ENCODE measurements at places on chromosomes 6 and 20. TPM values are rescaled to one million over a fixed set of nuclear protein-coding genes. Genes with fewer than 3 reads are reported as not detected.
A peak's percentile ranks its signal among the peaks of the same experiment; 100 is the strongest.

GRCh38 chr20:51120438-51120837 lies 97.5 kb upstream of the KCNG1 start:
- no peaks in the 10 kb centered on the region for H3K36me3 ChIP-seq
- H3K4me1 ChIP-seq: peaks cover 18% of the 10 kb centered on the region
- no peak overlapping the region for H3K4me3 ChIP-seq
- no peak overlapping the region for H3K27ac ChIP-seq
- DNase-seq: no peak
- H3K27me3 ChIP-seq: peaks cover 45% of the 10 kb centered on the region

DNA sequence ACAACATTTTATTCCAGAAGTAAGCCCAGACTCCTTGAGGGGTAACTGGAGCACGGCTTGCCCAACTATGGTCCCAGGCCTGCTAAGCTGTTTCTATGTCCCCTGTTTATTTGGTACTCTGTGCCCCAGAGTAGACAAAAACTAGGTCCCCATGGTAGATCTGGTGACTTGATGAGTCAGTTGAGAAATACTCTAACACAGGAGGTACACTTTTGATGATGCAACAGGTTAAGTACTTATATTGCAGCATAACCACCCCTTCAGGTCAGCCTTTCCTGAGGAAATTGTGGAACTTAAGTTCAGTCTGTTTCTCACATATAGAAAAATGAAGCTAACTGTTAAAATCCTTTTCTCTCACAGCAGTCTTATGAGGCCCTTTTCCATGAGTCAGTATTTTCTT lies 19.6 kb downstream of the TTPAL start:
- no peak overlapping the region for H3K4me3 ChIP-seq
- H3K27ac ChIP-seq: peak overlapping the region; percentile 98
- H3K27me3 ChIP-seq: no peaks in the 10 kb centered on the region
- H3K36me3 ChIP-seq: peaks cover 26% of the 10 kb centered on the region

GRCh38 chr20:59629141-59630045 lies 25.1 kb downstream of the PHACTR3 start:
- H3K36me3 ChIP-seq: no peaks in the 10 kb centered on the region
- H3K4me3 ChIP-seq: no peak overlapping the region
- no peak overlapping the region for H3K27ac ChIP-seq
- H3K4me1 ChIP-seq: no peaks in the 10 kb centered on the region
- no peak for DNase-seq
- H3K27me3 ChIP-seq: peaks cover 6% of the 10 kb centered on the region

The BCAS1 gene
- not detected for total RNA-seq

GRCh38 chr6:63923139-63923739 lies 287.6 kb downstream of the PHF3 start:
- no peaks in the 10 kb centered on the region for H3K27me3 ChIP-seq
- DNase-seq: no peak
- H3K27ac ChIP-seq: no peak overlapping the region
- no peak overlapping the region for H3K4me3 ChIP-seq
- no peaks in the 10 kb centered on the region for H3K4me1 ChIP-seq
- H3K36me3 ChIP-seq: no peaks in the 10 kb centered on the region

- no peaks in the 10 kb centered on the region for H3K36me3 ChIP-seq
- no peak for DNase-seq
- no peak overlapping the region for H3K4me3 ChIP-seq
- H3K27ac ChIP-seq: no peak overlapping the region
- peaks cover 15% of the 10 kb centered on the region for H3K4me1 ChIP-seq
Observed at GRCh38 chr6:167125410-167125809, 2.5 kb downstream of the CCR6 start.

GRCh38 chr20:38162149-38162548 lies 2.9 kb downstream of the TGM2 start:
- H3K4me3 ChIP-seq: no peak overlapping the region
- H3K27me3 ChIP-seq: peaks cover 30% of the 10 kb centered on the region
- no peak for DNase-seq
- H3K36me3 ChIP-seq: no peaks in the 10 kb centered on the region
- peaks cover 8% of the 10 kb centered on the region for H3K4me1 ChIP-seq
- no peak overlapping the region for H3K27ac ChIP-seq

GRCh38 chr6:67353861-67354260 lies 1281.2 kb upstream of the ADGRB3 start:
- H3K27ac ChIP-seq: no peak overlapping the region
- H3K36me3 ChIP-seq: no peaks in the 10 kb centered on the region
- DNase-seq: no peak
- no peaks in the 10 kb centered on the region for H3K27me3 ChIP-seq
- H3K4me1 ChIP-seq: no peaks in the 10 kb centered on the region

- peaks cover 2% of the 10 kb centered on the region for H3K36me3 ChIP-seq
- H3K4me1 ChIP-seq: peaks cover 51% of the 10 kb centered on the region
- no peaks in the 10 kb centered on the region for H3K27me3 ChIP-seq
Observed at GRCh38 chr6:27834879-27835549, 77.2 kb downstream of the OR2B2 start.

DNA sequence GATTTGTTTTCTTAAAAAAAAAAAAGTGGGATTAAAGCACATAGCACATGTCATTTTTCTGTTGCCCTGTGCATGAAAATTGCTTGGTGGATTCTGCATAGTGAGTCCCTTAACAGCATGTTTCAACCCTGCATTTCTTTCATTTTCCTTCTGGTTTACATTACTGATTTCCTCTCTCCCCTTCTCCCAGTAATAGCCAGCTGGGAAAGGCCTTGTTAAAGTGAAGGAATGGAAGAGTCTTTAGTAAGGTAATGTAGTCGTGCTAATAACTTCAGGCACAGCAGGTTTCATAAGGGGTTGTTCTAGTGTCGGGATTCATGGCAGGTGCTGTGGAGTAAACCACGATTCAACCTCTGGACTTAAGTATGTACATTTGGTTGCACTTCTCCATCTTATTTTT lies 202.4 kb downstream of the FARS2 start:
- H3K36me3 ChIP-seq: peaks cover 1% of the 10 kb centered on the region
- no peak overlapping the region for H3K27ac ChIP-seq
- peaks cover 27% of the 10 kb centered on the region for H3K4me1 ChIP-seq
- H3K27me3 ChIP-seq: no peaks in the 10 kb centered on the region
- no peak for DNase-seq

DNA sequence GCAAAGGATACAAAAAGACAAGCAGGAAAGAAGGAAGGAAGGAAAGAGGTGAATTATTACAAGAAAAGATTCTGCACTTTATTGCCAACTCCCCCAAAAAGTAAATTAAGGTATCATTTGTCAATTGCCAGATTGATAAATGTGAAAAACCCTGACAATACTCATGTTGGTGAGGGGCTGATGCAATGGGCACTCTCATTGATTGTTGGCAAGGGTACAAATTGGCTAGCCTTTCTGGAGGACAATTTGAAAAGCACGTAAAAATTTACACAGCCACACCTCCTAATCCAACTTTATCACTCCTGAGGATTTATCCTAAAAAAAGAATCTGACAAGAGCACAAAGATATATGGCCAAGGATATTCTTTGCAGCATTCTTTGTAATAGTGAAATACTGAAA lies 47.7 kb downstream of the SCML4 start:
- H3K27ac ChIP-seq: no peak overlapping the region
- peaks cover 50% of the 10 kb centered on the region for H3K4me1 ChIP-seq
- H3K27me3 ChIP-seq: no peaks in the 10 kb centered on the region
- H3K36me3 ChIP-seq: peaks cover 1% of the 10 kb centered on the region

The C6orf58 gene
- total RNA-seq: not detected

GRCh38 chr20:36312724-36313441 lies 6.7 kb downstream of the DLGAP4 start:
- no peak for DNase-seq
- H3K36me3 ChIP-seq: no peaks in the 10 kb centered on the region
- H3K4me1 ChIP-seq: no peaks in the 10 kb centered on the region
- peaks cover 21% of the 10 kb centered on the region for H3K27me3 ChIP-seq
- H3K27ac ChIP-seq: no peak overlapping the region

The FAM83C gene
- not detected for total RNA-seq

GRCh38 chr6:168848797-168849196 lies 404.8 kb downstream of the THBS2 start:
- no peaks in the 10 kb centered on the region for H3K27me3 ChIP-seq
- no peak overlapping the region for H3K27ac ChIP-seq
- H3K4me1 ChIP-seq: no peaks in the 10 kb centered on the region
- no peak overlapping the region for H3K4me3 ChIP-seq
- H3K36me3 ChIP-seq: no peaks in the 10 kb centered on the region
- DNase-seq: no peak

GRCh38 chr6:125310994-125311649 lies 9.4 kb upstream of the HDDC2 start:
- H3K4me1 ChIP-seq: peaks cover 19% of the 10 kb centered on the region
- no peak overlapping the region for H3K27ac ChIP-seq

Data from activated T-cell treated with anti-CD3 and anti-CD28 coated beads, Interleukin-2, amount 50 U/mL, for 72 hours (primary cell).